ENCODE measurements at places on chromosomes 7 and 10.

DNA sequence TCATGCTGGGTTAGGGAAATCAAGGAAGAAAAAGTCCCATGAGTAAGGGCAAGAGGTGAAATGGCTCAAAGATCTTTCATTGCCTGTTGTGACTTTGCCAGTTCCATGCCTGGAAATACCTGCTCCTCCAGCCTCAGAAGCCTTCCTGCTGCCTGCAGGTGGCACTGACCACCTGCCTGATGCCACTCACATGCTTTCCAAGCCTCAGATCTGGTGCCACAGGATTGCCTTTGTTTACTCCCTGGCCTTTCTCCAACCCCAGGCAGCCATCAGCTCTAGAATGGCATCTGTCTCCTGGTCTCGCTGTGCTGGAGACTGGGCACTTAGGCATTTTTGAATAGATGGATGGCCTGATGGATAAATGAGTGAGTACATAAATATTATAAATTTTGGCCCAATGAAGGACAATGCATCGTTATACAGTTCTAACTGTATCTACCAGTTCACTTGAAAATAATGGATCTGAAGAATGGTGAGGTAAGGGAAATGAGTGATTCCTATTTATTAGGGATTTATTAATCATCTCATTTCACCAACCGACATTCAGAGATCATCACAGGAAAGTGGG is 657.2 kb downstream of the INHBA start:
- no peaks in the 10 kb centered on the region for H3K27me3 ChIP-seq
- H3K27ac ChIP-seq = peak overlapping the region; percentile 96
- H3K4me3 ChIP-seq = no peak overlapping the region
- peaks cover 37% of the 10 kb centered on the region for H3K4me1 ChIP-seq
- no peaks in the 10 kb centered on the region for H3K36me3 ChIP-seq
- peak; percentile 87 for DNase-seq

DNA sequence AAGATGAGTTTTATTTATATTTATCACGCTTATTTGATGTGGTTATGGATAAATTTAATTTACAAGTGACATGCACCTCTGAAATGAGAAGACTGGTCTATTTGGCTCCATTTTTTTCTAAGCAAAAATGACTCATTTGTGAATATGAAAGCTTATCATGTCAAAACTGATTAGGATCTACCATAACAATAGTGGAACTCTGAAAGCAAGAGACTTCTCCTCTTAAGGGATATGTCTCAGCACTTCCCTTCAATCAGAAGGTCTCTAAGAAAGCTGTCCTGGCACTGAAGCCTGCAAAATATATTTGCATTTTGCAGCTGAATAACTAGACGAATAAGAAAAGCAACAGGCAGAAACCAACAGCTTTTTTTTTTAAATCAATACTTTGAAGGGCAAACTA is 12.7 kb downstream of the FAS start:
- H3K27ac ChIP-seq = no peak overlapping the region
- H3K36me3 ChIP-seq = no peaks in the 10 kb centered on the region
- DNase-seq = no peak
- H3K4me3 ChIP-seq = no peak overlapping the region

GRCh38 chr7:96952974-96953391 is 52.4 kb upstream of the DLX6 start:
- peaks cover 32% of the 10 kb centered on the region for H3K4me1 ChIP-seq
- no peak overlapping the region for H3K4me3 ChIP-seq

- no peaks in the 10 kb centered on the region for H3K36me3 ChIP-seq
- no peak overlapping the region for H3K4me3 ChIP-seq
- peak; percentile 44 for DNase-seq
- no peaks in the 10 kb centered on the region for H3K4me1 ChIP-seq
- no peak overlapping the region for H3K27ac ChIP-seq
Observed at GRCh38 chr10:22573820-22574569, 140.4 kb downstream of the PIP4K2A start.

- no peak overlapping the region for H3K4me3 ChIP-seq
- H3K36me3 ChIP-seq = no peaks in the 10 kb centered on the region
- H3K4me1 ChIP-seq = peaks cover 5% of the 10 kb centered on the region
- peak; percentile 89 for DNase-seq
Observed at GRCh38 chr10:76285012-76285411, 853.6 kb downstream of the LRMDA start.

GRCh38 chr10:27713941-27714340 is 31.7 kb downstream of the MKX start:
- H3K4me1 ChIP-seq = peaks cover 3% of the 10 kb centered on the region
- H3K27ac ChIP-seq = no peak overlapping the region
- no peaks in the 10 kb centered on the region for H3K36me3 ChIP-seq
- no peak overlapping the region for H3K4me3 ChIP-seq

GRCh38 chr7:90210981-90211380 is 559 bp upstream of the STEAP2 start:
- DNase-seq = peak; percentile 28
- H3K4me1 ChIP-seq = peaks cover 23% of the 10 kb centered on the region
- H3K4me3 ChIP-seq = peak overlapping the region; percentile 97
- H3K27me3 ChIP-seq = no peaks in the 10 kb centered on the region
- peak overlapping the region; percentile 24 for H3K27ac ChIP-seq

GRCh38 chr7:151686016-151686766 is 166.5 kb upstream of the RHEB start:
- H3K4me3 ChIP-seq = no peak overlapping the region
- H3K4me1 ChIP-seq = peaks cover 28% of the 10 kb centered on the region
- no peak overlapping the region for H3K27ac ChIP-seq
- no peaks in the 10 kb centered on the region for H3K36me3 ChIP-seq
- no peaks in the 10 kb centered on the region for H3K27me3 ChIP-seq
- DNase-seq = no peak

DNA sequence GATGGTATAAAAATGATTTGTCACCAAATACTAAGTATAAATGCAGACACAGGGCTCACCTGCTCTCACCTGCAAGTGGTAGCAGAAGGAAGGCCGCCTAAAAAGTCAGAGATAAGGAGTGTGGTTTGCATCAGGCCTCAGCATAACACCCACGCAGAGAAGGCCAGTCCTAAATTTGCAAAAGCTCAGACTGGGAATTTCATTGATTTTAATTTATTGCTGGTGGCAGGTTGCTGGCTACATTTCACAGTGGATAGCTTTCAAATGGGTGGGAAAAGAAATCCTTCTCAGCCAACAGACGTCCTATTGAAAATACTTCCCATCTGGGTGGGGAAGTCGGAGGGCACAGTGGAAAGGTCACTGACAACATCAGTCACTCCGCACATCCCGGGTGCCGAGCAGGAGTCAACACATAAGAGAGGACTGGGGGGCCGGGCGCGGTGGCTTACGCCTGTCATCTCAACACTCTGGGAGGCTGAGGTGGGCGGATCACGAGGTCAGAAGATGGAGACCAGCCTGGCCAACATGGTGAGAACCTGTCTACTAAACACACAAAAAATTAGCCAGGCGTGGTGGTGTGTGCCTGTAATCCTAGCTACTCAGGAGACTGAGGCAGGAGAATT is 561.8 kb upstream of the MKI67 start:
- H3K4me3 ChIP-seq = no peak overlapping the region
- no peaks in the 10 kb centered on the region for H3K4me1 ChIP-seq
- no peak overlapping the region for H3K27ac ChIP-seq
- no peaks in the 10 kb centered on the region for H3K36me3 ChIP-seq

- H3K4me1 ChIP-seq = no peaks in the 10 kb centered on the region
- H3K36me3 ChIP-seq = no peaks in the 10 kb centered on the region
- H3K27me3 ChIP-seq = no peaks in the 10 kb centered on the region
- no peak for DNase-seq
Observed at GRCh38 chr7:147674705-147675104, 915.9 kb upstream of the C7orf33 start.

GRCh38 chr10:69317626-69318105 is 39.4 kb downstream of the HK1 start:
- H3K36me3 ChIP-seq = no peaks in the 10 kb centered on the region
- DNase-seq = peak; percentile 82
- peak overlapping the region; percentile 89 for H3K4me3 ChIP-seq
- peak overlapping the region; percentile 21 for H3K27ac ChIP-seq
- H3K27me3 ChIP-seq = no peaks in the 10 kb centered on the region

- no peaks in the 10 kb centered on the region for H3K4me1 ChIP-seq
- no peak overlapping the region for H3K4me3 ChIP-seq
- H3K27ac ChIP-seq = no peak overlapping the region
Observed at GRCh38 chr10:35720366-35720765, 78.3 kb upstream of the FZD8 start.

GRCh38 chr10:69800665-69801064 is 1.0 kb upstream of the COL13A1 start:
- no peaks in the 10 kb centered on the region for H3K36me3 ChIP-seq
- DNase-seq = no peak
- H3K27me3 ChIP-seq = no peaks in the 10 kb centered on the region
- H3K27ac ChIP-seq = no peak overlapping the region

- H3K27ac ChIP-seq = no peak overlapping the region
- no peaks in the 10 kb centered on the region for H3K27me3 ChIP-seq
- H3K4me3 ChIP-seq = no peak overlapping the region
- peaks cover 26% of the 10 kb centered on the region for H3K4me1 ChIP-seq
- DNase-seq = no peak
Observed at GRCh38 chr7:90407484-90407821, 4.2 kb downstream of the CLDN12 start.

GRCh38 chr7:71408271-71408670 is 276.3 kb downstream of the GALNT17 start:
- no peaks in the 10 kb centered on the region for H3K27me3 ChIP-seq
- no peak for DNase-seq
- H3K4me3 ChIP-seq = no peak overlapping the region
- no peaks in the 10 kb centered on the region for H3K4me1 ChIP-seq

DNA sequence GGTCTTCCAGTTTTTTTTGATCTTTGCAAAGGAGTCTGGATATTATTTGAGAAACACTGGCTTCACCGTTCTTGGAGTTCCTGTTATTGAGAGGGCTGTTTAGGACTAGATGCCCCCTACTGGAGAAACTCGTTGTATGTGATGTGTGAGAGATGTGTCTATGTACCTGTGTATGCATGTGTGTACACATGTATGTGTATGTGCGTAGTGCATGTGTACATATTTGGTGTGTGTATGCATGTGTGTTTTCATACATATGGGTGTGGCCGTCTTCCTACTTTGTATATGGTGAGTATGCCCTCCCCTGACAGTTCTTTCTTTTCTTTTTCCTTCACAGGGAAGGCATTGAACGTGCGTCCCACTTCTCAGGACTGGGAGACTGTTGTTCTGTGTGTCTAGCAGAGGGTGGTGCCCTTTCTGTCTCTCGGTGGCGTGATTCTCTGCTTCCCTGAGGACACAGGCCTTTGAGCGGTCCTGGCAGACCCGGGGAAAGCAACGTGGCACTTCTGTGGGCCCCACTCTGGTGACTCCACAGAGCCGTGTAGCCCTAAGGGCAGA is 3.0 kb upstream of the CALHM3 start:
- peaks cover 23% of the 10 kb centered on the region for H3K4me1 ChIP-seq
- no peak overlapping the region for H3K4me3 ChIP-seq
- no peaks in the 10 kb centered on the region for H3K27me3 ChIP-seq
- peak; percentile 69 for DNase-seq
- no peaks in the 10 kb centered on the region for H3K36me3 ChIP-seq

DNA sequence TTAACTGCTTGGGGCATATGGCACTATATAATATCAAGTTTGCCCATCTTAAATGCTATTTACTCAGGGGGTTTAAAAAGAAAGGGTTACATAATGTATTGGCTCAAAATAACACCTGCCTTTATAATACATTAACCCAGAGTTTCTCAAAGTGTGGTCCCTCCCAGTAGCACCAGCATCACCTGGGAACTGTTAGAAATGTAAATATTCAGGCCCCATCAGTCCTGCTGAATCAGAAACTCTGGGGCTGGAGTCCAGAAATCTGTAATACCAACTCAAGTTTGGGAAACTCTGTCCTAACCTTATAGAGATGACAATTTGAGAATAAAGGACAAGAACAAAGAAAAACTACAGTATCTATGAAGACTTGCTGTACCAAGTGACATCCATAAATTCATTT is 270.7 kb downstream of the PARD3 start:
- H3K4me1 ChIP-seq = no peaks in the 10 kb centered on the region
- no peaks in the 10 kb centered on the region for H3K27me3 ChIP-seq
- H3K27ac ChIP-seq = no peak overlapping the region

DNA sequence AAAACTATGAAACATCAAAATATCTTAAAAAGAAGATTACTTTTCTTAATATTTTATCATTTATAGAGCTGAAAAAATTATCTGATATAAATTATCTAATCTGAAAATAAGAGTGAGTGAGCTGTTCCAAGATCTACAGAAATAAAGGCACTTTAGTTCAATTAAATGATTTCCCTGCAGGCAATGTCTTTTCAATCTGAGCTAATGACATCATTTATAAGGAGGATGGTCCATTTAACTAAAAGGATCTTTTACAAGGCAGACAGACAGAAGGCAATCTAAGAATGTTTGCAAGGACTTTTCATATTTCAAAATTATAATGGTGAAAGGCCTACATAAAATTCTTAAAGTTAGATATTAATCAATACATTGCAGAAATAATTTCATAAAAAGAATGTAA is 71.8 kb downstream of the SKAP2 start:
- no peak overlapping the region for H3K4me3 ChIP-seq
- no peaks in the 10 kb centered on the region for H3K4me1 ChIP-seq
- DNase-seq = no peak
- no peaks in the 10 kb centered on the region for H3K27me3 ChIP-seq
- no peaks in the 10 kb centered on the region for H3K36me3 ChIP-seq

DNA sequence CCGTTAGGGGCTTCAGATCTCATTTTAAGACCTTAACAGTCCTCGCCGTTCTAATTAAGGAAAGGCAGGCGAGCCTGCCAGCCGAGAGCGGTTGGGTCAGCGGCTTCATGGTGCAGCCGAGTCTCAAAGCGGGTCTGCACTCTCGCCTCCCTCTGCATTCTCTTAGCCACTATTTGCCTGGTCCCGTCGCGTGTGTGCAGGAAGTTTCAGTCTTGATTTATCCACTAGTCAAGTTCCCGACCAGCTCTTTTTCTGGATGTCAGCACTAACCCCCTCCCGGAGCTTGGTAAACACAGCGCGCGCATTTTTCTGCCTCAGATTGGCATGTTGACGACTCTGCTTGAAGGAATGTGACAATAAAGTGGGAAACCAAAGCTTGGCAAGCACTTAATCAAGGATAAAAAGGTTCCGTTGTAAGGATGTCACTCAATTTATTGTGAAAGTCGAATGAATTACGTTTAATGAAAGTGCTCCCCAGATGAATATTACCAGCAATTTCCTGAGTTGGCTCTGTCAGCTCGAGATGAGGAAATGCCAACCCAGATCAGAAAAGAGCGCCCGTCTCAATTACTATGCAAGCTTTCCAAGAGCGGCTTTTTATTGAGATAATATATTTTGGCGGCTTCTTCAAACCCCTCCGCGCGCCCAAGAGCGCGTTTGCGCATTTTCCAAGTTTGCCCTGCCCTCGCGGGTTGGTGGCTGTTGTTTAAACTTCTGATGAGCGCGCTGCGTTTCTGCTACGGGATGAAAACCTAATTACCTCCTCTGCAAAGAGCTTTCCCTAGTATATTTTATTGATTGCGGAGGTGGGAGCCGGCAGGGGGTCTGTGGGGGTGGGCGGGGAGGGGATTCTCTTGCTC is 7.9 kb downstream of the NXPH1 start:
- H3K4me1 ChIP-seq = no peaks in the 10 kb centered on the region
- H3K4me3 ChIP-seq = no peak overlapping the region
- no peak for DNase-seq
- H3K27ac ChIP-seq = no peak overlapping the region
- peaks cover 4% of the 10 kb centered on the region for H3K27me3 ChIP-seq
